ENCODE measurements at places on chromosomes 4 and X.

DNA sequence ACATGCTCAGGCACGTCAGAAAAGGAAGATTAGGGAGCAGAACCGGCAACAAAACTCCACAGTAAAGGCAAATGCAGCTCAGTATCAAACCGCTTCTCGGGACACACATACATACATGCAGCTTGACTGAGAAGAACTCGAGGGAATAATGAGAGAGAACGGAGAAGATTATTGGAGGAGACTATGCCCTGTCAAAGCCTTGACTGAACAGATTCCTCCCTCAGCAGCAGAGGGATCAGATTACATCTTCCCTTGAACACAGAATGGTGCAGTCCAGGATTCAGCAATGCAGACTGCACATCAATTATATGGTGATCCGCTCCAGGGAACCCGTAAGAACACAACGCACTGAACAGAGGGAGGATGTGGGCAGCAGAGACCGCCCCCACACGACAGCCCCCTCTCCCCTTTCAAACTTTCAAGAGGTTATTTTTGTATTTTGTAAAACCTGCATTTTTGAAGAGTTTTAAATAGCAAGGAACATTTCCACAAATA, 183.2 kb downstream of the FBXW7 start:
- DNase-seq = peak; percentile 99

DNA sequence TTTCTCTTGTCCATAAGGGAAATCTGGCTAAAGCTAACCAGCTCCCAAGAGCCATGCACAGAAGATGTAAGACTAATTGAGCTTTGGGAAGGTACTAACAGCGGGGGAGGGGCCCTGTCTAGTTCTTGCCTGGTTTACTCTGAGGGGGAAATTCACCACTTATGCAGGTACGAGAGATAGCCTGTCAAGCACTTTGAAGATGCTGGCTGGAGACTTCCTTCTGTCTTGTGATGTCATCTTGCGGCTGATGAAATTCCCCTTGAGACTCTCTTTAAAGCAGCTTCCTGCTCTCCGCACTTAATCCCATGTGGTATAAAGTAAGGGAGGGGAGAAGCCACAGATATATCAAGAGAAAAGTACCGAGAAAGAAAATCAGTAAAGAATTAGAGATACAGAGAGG, 345.3 kb downstream of the MAPK10 start:
- peak; percentile 80 for DNase-seq

GRCh38 chrX:43345166-43345565, 310.9 kb upstream of the MAOA start:
- no peak for DNase-seq

DNA sequence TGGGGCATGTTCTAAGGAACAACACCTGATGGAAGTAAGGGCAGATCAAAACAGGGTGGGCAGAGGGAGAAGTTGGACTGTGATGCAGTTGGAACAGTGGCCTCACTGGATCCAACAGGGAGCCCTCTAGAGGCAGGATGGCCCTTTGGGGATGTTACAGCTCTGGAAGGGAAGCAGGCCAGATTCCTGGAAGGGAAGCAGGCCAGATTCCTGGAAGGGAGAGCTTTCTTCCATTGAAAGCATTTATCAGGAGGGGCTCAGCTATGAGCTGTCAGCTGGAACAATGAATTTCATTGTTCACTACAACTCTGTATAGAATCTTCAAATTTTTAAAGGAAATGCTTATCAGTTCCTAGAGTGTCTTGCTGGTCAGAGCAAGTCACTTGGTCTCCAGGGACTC, 17.7 kb downstream of the IL15 start:
- DNase-seq = peak; percentile 29

- no peak for DNase-seq
These were observed 162.0 kb upstream of the GATB start for GRCh38 chr4:151922811-151923210.

DNA sequence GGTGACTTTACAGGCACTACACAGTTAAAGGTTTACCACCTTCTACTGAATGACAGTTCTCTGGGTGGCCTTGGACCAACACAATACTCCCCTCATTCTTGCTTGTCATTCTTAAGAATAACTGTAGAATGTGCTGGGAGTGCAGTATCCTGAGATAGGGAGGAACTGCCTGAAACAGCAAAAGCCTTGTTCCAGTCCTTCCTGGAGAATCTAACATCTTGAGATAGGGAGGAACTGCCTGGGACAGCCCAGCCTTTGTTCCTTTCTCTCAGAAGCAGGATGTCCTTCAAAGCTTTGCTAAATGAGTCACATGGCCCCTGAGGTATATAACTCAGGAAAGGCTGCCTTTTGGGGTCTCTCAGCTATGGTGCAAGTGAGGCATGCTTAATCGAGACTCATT, 145.7 kb upstream of the MBNL3 start:
- no peak for DNase-seq

DNA sequence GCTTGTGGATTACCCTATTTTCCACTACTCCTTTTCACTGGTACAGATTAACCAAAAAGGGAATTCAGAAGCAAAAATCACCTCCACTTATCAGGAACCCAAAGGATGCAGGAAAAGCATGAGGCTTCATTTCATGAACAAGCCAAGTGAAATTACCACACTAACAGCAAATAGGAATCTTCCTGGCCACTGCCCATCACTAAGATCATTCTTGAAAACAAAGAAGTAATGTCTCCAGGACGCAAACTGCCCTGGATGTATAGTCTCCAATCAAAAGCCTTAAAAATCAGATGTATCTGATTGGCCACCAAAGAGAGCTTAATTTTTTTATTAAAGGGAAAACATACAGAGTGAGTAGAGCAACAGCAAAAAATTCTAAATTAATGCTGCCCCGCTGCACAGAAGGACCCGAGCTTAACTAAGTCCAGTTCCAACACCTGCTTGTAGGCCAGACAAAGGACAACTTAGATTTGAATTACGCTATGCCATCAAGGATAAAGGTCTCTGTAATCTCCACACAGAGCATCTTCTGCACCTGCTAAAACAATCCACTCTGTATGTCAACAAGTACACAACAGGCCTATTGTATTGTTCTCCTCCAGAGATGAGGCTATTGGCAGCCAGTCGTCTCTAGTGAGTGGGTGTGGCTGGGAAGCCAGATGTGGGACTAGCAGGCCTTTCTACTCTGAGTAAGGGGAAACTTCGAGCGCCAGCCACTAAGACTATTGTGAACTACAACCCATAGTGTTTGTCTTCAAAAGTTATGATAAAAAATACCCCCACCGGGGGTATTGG, 12.4 kb downstream of the ZDHHC9 start:
- DNase-seq = no peak

DNA sequence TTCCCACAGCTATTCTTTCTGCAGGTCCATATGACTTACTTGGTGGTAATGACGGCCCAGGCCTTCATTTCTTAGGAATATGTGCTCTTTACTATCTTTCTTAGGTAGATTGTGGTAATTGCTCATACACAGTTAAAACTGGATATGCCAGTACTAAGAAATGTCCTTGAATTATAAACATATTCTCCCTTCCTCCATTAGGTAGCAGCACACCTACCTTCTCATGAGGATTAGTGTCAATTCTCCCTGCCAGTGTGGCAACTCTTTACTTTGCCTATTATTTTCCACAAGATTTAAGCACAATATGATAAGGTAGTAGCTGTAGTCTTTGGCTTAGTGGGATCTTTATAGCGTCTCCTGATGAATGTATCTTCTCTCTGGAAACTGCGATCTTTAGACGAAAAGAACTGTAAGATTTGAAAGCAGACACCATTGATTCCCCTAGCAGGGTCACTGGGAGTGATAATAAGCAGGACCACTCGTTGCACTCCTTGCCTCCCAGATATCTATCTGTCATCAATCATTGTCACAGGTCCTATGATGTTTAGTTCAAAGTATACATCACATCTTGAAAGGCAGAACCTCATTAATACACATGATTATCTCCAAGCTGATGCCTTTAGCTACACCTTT, 1240.7 kb downstream of the C4orf33 start:
- DNase-seq = peak; percentile 55

DNA sequence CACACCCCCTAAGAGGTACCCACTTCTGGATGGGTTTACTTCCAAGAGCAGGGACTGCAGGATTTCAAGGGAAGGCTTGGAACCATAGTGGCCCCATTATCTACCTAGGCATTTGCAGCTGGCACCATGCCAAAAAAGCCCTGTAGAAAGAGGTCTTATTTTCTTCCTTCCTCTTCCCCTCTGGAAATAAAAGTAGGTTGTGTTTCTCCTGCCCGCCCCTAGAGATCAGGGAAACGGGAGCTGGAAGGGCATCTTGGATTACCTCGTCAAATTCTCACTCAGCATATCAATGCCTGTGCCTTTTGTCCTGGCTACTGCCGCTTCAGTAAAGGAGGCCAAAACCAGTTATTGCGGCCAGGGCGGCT, 1.6 kb downstream of the SCD5 start:
- no peak for DNase-seq

- no peak for DNase-seq
These were observed 277.9 kb downstream of the ZC4H2 start for GRCh38 chrX:64698317-64698716.

DNA sequence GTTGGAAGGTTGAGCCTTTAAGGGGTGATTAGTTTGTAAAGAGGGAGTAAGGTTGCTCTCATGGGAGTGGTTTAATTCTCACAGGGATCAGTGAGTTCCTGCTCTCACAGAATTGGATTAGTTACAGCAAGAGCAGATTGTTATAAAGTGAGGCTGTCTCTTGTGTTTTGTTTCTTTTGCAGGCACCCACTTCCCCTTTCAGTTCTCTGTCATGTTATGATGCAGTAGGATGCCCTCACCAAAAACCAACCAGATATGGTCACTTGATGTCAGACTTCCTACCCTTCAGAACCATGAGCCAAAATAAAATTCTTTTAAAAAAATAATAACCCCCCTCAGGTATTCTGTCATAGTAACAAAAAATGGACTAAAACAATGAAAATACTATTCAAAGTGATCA, 19.9 kb upstream of the IGSF1 start:
- DNase-seq = no peak

DNA sequence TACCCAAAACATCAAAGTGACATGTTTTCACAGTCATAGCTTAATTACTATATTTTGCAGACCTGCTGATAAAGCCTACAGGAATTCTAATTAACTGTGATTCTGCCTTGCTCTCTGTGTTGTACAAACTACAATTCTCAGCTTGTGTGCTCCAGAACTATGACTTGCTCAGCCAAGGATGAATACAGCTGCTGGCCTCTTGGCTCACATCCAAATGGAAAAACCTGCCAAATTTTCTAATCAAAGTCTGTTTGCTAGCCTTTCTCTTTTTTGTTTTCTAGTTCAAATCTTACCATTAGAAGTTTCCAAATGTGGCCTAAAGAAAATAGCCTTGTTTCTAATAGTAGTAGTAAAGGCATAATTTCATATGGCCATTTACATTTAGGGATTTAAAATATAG, 1176.8 kb downstream of the FAM133A start:
- DNase-seq = no peak

DNA sequence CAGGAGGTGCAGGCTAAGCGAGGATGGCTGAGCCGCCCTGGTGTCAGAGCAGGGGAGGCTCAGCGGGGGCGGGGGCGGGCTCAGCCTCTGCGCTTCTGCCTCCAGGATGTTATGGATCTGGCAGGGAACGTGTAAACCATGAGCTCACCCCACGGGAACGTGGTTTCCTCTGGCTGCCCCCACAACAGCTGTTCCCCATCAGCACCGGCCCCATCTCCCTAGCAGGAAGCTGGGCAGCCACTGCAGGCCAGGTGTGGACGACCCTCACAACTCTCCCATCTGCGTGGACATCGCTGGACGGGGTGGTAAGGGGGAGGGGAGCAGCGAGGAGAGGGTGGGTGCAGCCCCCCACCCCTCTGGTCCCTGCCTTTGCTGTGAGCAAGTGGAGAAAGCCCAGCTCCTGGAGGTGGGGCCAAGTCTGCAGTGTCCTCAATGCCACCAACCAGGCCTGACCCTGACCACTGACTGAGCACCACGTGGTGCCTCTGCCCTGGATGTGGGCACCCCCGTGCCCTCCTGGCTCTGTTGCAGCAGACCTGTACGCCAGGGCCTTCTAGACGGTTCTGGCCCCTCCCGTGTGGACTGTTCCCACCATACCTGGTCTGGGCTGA, 28.1 kb upstream of the SPON2 start:
- DNase-seq = peak; percentile 90

GRCh38 chr4:6523251-6523650, 50.8 kb upstream of the PPP2R2C start:
- peak; percentile 57 for DNase-seq

DNA sequence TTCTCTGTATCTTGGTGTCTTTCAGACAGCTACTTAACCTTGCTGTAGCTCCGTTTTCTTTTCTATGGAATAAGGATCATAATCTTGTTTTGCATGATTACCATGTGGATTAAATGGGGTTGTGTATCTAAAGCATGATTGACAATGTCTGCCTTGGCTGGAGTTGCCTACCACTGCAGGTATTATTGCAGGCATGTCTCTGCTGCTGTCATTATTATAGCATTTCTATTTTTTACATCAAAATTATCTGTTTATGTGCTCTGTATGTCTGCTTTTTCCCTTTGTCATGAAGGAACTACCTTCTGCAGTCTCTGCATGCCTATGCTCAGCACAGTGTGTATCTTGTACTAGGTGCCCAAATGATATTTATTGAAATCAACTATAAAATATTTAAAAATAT, 95.9 kb upstream of the TAPT1 start:
- no peak for DNase-seq

- peak; percentile 50 for DNase-seq
These were observed at the start of gene ARX for GRCh38 chrX:25015486-25016360. TSS of gene ARX (minus strand) at chrX:25015965. CDS start at chrX:25015737, 228 bp downstream.

GRCh38 chr4:150668824-150669223, 86.9 kb downstream of the MAB21L2 start:
- no peak for DNase-seq

DNA sequence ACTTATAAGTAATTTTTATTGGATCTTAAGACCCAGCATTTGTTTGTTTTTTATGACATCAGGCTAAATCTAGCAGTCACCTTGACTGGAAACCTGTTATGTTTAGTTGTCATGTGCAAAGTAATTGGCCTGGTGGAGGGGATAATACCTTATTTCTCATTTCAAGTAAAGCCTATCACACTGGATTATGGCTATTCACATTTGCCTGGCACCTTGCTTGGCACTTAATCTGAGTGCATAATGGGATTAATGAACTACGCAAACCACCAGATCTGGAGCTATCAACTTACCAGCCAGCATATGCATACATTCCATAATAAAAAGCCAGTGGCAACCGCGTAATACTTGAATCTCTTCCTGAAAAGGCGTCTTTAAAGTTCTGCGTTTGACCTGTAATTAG, 23.2 kb downstream of the SLC7A11 start:
- no peak for DNase-seq

DNA sequence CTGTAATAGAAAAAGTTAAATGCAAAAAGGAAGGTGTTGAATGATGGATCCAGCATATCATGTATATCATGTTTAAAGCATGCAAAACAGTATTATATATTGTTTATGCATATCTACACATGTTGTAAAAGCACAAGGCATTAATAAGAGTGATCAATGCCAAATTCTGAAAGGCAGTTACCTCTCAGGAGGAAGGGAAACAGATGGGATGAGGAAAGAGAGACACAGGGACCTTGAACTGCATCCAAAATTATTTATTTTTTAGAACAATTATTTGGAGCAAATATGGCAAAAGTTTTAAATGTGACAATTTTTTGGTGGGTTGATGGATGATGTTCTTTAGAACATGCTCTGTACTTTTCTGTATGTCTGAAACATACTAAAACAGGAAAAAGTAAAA, 193.4 kb downstream of the CLCN4 start:
- DNase-seq = no peak

All from amniotic epithelial cell (primary cell).